ENCODE measurements at places on chromosomes 12 and 14.

GRCh38 chr12:76664731-76665130 is 99.2 kb upstream of the ZDHHC17 start:
- DNase-seq = no peak

DNA sequence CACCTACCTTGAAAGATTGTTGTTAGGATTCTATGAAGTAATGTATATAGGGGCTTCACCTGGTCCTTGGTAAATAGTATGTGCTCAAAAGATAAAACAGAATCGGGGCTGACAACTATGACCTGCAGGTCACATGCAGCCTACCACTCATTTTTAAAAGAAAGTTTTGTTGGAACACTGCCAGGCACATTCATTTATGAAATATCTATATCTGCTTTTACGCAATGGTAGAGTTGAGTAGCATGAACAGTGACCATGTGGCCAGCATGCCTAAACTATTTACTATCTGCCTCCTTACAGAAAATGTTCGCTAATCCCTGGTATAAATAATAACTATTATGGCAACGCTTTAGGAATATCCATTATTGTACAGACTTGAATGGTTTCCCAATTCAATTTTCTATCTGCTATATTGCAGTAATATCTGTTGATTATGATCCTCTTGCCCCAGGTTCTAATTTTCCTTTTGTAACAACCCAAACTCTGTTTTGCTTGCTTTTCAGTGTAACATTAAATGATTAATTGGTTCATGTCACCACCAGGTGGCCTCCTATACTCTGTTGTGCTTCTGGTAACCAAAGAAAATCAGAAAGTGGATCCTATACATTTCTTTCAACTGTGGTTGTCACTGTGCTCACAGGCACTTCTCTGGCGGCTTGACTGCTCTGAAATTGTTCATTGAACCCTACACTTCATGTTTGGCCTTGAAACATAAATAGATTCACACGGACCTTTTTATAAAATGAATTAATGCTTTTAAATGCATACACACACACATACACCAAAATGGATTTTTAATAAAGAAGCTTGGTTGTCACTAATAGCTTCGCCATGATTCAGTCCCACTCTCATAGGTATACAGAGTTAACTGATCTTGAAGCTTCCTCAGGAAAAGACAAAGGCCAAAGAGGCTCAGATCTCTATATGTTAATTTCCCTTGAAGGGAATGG is 227.7 kb upstream of the NPAS3 start:
- no peak for DNase-seq

- DNase-seq = no peak
These were observed 8.1 kb upstream of the RIMKLB start for GRCh38 chr12:8689681-8690080.

- DNase-seq = no peak
These were observed 593.8 kb downstream of the RPL10L start for GRCh38 chr14:46057799-46058198.

DNA sequence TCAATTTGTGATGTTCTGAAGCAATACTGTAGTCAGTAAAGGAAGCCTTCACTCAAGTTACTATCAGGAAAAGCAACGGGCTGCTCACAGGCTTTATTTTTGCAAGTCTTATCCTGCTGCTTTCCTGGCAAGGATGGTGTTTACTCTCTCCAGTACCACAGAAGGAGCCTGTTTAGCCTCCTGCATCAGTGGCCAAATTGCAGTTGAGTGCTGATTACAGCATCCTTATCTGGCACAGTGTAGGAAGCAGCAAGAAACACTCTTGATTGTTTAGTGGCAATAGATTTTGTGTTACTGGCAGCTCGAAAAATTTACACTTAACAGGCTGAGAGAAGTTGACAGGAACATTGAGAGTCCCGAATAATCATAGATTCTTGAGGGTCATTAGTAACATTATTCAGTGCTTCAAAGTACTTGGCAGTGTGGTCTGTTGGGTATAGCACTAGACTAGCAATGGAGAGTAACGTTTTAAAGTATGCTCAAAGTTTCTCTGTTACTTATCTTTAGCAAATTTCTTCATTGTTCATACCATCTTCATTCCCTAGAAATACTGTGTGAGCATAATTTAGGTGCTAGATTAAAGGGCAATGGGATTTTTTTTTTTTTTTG is 11.7 kb downstream of the TULP3 start:
- no peak for DNase-seq

DNA sequence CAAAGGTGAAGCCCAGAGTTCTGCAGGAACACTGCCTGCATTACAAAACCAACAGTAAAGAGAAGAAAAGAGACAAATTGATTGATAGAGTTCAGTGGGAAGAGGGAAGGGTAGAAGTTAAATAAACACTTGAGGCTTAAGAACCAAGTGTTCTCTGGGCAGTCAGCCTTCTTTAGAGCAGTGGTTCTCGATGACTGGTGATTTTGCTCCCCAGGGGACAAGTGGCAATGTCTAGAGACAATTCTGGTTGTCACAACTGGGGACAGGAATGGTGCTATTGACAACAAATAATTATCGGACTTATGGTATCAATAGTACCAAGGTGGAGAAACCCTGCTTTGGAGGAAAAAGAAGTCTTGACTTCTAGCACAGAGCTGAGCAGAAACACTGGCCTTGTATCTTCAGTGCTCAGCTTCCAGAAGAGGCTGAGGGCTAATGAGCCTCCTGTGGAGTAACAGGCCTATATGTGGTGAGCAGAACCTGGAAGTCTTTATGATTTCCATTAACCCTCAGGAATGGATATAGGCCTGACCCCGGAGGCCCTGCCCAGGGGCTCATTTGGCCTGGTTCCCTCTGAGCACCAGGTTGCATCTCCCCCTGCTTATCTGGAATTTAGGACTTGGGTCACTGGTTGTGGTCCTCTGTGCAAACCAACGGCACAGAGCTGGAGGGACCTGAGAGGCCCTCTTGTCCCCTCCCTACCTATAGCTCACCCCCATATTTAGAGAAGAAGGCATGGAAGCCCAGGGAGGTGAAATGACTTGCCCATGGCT is 204.6 kb upstream of the PWP1 start:
- no peak for DNase-seq
